ENCODE measurements at places on chromosomes 3 and 15.
A peak's percentile ranks its signal among the peaks of the same experiment; 100 is the strongest.

DNA sequence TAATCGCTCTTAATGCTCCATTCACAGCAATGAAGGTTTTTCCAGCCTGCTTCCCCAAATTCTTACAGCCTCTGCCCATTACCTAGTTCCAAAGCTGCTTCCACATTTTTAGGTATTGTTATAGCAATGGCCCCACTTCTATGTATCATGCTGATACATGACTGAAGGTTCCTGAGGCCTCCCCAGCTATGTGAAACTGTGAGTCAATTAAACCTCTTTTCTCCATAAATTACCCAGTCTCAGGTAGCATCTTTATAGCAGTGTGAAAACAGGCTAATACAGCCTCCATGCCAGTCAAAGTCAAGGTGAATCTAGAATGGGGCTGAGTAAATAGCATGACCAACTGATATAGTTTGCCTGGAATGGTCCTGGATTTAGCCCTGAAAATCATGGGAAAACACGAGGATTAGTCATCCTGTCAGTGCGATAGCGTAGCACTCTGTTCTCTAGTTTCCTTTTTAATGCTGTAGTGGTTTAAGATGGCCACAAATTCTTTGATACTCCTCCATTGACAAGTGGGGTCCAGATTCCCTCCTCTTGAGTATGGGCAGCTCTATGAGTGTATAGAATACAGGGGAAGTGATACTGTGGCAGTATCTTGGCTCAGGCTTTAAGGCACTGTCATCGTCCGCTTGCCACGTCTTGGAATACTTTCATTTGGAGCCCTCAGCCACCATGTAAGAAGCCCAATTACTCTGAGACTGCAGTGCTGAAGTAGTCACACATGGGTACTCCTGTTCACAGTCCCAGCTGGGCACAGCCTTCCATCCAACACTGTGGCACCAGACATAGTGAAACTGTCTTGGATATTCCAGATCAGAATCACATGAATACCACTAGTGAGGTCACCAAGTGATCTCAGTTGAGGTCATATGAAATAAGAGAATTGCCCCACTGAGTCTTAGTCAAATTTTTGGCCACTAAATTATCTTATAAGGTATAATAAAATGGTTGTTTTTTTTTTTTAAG, 94.0 kb upstream of the PLCL2 start:
- no peak overlapping the region for H3K4me3 ChIP-seq
- H3K27ac ChIP-seq: no peak overlapping the region
- H3K4me1 ChIP-seq: peaks cover 12% of the 10 kb centered on the region
- DNase-seq: no peak
- no peaks in the 10 kb centered on the region for H3K36me3 ChIP-seq

GRCh38 chr3:99706410-99706809, 68.0 kb downstream of the COL8A1 start:
- H3K4me3 ChIP-seq: no peak overlapping the region
- no peak for DNase-seq
- H3K27me3 ChIP-seq: no peaks in the 10 kb centered on the region
- no peak overlapping the region for H3K27ac ChIP-seq
- no peaks in the 10 kb centered on the region for H3K4me1 ChIP-seq
- H3K36me3 ChIP-seq: no peaks in the 10 kb centered on the region

GRCh38 chr3:89000886-89001285, 106.5 kb upstream of the EPHA3 start:
- H3K4me3 ChIP-seq: no peak overlapping the region

- H3K27me3 ChIP-seq: no peaks in the 10 kb centered on the region
- H3K36me3 ChIP-seq: no peaks in the 10 kb centered on the region
- H3K4me3 ChIP-seq: no peak overlapping the region
- H3K27ac ChIP-seq: no peak overlapping the region
- DNase-seq: no peak
- H3K4me1 ChIP-seq: no peaks in the 10 kb centered on the region
These were observed 604.8 kb downstream of the MECOM start for GRCh38 chr3:169058681-169059080.

DNA sequence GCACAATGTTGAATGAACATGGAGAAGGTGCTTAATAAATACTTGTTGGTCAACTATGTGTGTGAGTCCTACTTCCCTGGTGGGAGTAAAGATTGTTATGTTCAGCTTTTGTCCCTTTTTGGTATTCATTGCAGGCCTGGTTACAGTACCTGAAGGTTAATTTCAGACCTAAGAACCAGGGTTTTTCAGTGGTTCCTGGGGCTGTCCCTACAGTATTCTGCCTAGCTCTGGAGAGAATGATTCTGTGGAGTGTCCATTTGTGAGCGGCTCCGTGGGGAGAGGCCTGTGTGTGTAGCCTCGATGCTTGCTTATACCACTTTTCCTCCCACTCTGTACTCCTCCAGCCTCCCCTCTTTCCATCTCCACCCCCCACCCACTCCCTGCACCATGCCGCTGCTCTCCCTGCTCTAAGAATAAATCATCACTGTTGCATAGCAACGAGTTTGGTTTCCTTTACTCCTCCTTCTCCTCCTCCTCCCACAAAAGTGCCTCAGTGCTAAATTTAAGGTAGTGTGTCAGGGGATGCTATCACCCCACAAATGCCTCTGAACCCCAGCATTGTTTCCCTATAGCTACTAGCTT, 150.6 kb upstream of the ROPN1 start:
- no peak for DNase-seq
- no peak overlapping the region for H3K27ac ChIP-seq
- H3K4me3 ChIP-seq: no peak overlapping the region
- no peaks in the 10 kb centered on the region for H3K36me3 ChIP-seq

DNA sequence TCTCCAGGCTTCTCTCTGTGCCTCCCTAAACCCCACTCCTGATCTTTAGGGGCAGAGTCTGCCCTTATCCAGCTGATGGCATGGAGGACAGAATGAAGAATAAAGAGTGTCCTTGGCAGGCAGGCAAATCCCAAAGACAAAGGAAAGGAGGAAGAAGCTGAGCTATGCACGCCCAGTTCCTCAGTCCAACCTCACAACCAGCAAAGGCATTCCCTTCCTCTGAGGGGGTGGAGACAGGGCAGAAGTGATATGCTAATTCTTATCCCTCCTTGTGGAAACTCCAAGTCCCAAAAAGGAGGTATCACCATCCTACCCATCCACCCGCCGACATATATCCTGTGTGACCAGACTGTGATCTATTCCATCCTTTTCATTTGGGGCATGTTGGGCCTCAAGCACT, 10.5 kb upstream of the CCDC54 start:
- no peak overlapping the region for H3K27ac ChIP-seq
- no peaks in the 10 kb centered on the region for H3K27me3 ChIP-seq
- DNase-seq: no peak
- H3K4me3 ChIP-seq: no peak overlapping the region
- H3K4me1 ChIP-seq: peaks cover 28% of the 10 kb centered on the region

DNA sequence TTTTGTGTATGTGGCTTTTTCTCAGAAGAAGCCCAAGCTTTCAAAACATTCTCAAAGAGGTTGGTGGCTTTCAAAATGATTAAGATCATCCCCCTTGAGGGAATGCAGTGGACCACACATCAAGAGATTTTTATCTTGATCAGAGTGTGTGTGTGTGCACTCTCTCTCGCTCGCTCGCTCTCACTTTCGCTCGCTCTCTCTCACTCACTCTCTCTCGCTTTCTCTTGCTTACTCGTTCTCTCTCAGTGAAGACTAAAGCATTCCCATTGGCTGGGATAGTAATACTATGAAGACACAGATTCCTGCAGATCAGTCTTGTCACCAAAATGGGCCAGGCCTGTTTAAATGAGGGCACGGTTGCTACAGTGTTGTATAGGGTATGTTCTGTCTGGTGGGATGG, 365.7 kb downstream of the EDEM1 start:
- H3K36me3 ChIP-seq: no peaks in the 10 kb centered on the region
- H3K4me3 ChIP-seq: no peak overlapping the region
- no peaks in the 10 kb centered on the region for H3K27me3 ChIP-seq
- no peak overlapping the region for H3K27ac ChIP-seq

- peaks cover 80% of the 10 kb centered on the region for H3K36me3 ChIP-seq
- H3K4me1 ChIP-seq: peaks cover 59% of the 10 kb centered on the region
- H3K4me3 ChIP-seq: no peak overlapping the region
- H3K27ac ChIP-seq: peak overlapping the region; percentile 7
These were observed 158.7 kb downstream of the GHSR start for GRCh38 chr3:172289583-172289982.

- DNase-seq: no peak
- no peak overlapping the region for H3K27ac ChIP-seq
- peaks cover 3% of the 10 kb centered on the region for H3K4me1 ChIP-seq
- no peaks in the 10 kb centered on the region for H3K36me3 ChIP-seq
These were observed 231.7 kb upstream of the SATB1 start for GRCh38 chr3:18656866-18657265.
